ENCODE measurements at places on chromosomes 13 and 19.

GRCh38 chr13:41133951-41134350, 1.3 kb upstream of the KBTBD6 start:
- peak; percentile 60 for DNase-seq

DNA sequence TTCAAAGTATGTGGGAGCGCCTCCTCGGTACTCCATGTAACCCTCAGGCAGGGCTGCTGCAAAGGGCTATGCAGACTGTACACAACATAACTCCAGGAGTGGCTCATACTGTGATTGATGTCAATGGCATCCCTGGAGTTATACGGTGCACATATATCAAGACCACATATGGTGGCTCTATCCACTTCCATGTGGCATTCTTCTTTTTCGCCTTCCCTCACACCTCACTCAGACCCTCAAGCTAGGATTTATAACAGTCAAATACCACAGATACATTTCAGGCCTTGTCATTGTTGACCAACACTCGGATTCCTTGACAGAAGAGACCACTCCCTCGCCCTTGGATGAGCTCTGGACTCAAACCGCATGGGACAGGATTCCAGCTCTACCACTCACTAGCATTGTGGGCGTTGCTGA, 11.3 kb upstream of the UBL3 start:
- DNase-seq, result no peak

GRCh38 chr19:623974-624373, 9.4 kb downstream of the POLRMT start:
- DNase-seq, result no peak

- DNase-seq, result no peak
Observed at GRCh38 chr13:102933122-102933521, 87.3 kb downstream of the ERCC5 start.

DNA sequence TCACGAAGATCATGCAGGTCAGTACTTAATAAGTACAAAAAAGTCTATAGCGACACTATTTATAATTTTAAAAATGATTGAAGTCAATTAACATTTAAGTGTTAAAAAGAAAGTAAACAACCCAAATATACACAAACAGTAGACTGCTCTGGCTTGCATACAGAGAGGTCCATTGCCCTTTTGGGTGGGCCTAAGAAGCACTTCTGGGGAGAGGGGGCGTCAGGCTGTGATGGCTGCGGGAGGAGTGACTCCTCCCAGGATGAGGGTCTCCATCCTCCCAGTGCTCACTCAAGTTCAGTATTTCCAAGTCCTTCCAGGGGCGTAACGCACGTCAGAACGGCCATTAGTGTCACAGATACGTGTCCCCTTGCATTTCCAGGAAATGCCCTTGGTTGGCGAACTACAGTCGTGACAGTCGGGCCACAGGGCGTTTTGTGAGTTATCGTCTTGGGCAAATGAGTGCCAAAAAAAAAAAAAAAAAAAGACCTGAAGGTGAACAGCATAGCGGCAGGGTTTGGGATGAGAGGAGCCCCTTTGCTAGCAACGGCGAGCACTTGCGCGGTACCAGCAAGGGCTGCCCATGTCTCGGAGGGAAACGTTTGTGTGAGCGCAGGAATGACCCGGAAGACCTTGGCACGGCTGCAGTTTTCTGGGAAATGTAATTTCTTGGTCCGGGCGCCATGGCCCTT, at the start of gene SCGB2B2:
Gene SCGB2B2 (minus strand): TSS at position 463 of the 689 bp plus-strand sequence. CDS start 82,596 bp downstream, outside the sequence.
- peak; percentile 80 for DNase-seq

DNA sequence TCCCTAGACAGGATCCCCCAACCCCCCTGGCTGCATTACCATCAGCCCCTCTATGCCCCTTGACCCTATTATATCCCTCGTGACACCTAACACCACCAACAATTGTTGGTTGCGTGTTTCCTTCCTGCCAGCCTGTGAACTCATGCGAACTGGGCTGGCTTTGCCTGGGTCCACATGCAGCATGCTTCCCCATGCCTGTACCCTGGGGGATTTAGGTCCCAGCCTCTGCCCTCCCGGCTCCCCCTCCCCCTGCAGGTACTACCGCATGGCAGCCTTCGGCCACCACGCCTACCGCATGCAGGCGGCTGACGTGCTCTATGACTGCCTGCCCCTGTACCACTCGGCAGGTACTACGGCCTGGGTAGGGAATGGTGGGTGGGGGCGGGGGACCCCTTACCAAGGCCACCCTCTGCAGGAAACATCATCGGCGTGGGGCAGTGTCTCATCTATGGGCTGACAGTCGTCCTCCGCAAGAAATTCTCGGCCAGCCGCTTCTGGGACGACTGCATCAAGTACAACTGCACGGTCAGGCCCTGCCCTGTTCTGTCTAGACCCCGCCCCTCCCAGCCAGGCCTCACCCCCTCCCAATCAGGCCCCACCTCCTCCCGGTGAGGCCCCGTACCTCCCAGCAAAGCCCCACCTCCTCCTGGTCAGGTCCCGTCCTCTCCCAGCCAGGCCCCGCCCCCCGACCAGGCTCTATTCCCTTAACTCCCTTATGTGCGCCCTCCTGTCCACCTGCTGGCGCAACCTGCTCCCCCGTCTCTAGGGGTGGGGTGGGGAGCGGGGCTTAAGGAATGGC, 18.5 kb downstream of the SLC27A1 start:
- peak; percentile 87 for DNase-seq

DNA sequence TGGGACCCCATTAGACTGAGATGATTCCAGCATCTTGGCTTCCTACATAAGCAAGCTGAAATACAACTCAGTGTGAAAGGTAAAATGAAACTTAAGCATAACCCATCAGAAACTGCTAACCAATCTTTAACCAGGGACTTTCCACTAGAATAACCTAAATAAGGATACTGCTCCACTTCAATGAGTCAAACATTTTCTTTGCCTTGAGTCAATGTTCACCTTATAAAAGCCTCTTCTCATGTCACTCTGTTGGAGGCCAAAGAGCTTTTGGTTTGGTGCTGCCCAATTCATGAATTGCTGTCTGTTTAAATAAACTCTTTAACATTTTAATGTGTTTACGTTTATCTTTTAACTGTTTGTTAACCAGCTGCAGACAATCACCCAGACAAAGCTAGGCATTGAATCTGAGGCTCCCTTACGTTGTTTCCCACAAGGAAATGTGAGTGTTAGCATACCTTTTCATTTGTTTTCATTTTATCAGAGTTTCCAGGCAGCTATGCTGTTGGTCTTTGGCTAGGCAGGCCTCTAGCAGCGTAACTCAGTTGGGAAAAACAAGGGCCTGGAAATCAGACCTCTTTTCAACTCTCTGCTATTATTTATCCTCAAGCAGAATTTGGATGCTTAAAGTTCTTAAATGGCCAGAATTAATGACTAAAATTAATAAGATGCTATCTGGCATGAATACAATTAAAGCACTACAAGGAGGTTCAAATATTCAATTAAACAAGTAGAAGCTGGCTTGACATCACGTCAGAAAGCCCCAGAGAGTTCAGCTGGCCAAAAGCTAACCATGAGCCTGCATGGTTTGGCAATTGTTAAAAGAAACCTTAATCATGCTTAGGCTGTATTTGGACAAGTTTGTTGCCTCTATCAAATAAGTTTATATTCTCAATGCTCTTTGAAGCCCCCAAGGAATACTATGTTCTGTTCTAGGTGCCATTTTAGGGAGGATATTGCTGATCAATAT, 200.2 kb downstream of the DCLK1 start:
- DNase-seq, result no peak

- DNase-seq, result peak; percentile 68
Observed at GRCh38 chr19:2488942-2489731, 13.2 kb downstream of the GADD45B start.

DNA sequence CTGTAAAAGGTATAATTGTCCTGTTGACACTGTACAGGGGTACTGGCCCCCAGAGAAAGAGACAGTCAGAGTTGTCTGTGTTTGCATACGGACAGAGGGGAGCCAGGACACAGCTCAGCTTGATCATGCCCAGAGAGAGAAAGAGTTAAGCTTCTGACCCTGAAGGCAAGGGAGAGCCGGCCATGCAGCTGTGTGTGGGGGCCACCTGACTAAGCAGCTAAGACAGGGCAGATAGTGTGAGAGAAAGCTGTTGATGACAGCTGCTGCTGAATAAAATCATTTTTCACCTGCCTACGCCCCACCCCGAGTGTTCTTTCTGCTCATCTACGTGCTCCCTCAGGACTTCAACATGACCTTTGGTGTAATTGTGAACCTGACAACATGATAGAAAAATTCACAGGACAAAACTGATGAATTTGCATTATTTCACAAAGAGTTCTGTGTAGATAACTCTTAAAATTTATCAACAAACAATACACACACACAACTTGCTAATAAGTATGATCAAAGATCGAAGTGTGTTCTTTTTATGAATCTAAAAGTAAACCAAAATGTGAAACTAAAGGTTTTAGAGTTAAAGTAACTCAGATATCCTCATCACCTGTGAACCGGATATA, 1294.3 kb upstream of the ATXN8OS start:
- DNase-seq, result no peak

GRCh38 chr19:33301900-33302174, 497 bp downstream of the CEBPA start:
- no peak for DNase-seq

DNA sequence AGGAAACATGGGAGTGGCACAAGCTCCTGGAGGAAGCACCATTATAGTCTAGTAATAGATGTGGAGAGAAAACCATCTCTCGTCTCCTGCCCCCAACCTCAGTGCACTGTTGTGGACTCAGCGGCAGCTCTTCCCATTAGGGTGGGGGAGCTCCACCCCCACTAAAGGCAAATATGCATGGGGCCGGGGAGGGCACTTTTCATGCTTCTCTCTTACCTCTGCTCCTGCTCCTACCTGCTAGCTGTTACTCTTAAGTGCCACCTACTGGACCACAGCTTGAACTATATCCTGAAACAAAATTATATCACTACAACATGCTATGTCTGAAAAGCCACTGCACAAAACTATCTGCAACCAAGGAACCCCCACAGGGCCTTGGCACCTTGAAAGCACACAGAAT, 112.6 kb upstream of the DACH1 start:
- DNase-seq, result peak; percentile 38

GRCh38 chr13:66139701-66140100, 1090.4 kb downstream of the PCDH9 start:
- DNase-seq, result no peak

GRCh38 chr13:30366088-30366487, 56.2 kb upstream of the UBE2L5 start:
- no peak for DNase-seq

GRCh38 chr19:1495799-1496713, 5.1 kb downstream of the REEP6 start:
- no peak for DNase-seq

GRCh38 chr13:90792335-90792734, 555.2 kb upstream of the MIR17HG start:
- DNase-seq, result no peak

DNA sequence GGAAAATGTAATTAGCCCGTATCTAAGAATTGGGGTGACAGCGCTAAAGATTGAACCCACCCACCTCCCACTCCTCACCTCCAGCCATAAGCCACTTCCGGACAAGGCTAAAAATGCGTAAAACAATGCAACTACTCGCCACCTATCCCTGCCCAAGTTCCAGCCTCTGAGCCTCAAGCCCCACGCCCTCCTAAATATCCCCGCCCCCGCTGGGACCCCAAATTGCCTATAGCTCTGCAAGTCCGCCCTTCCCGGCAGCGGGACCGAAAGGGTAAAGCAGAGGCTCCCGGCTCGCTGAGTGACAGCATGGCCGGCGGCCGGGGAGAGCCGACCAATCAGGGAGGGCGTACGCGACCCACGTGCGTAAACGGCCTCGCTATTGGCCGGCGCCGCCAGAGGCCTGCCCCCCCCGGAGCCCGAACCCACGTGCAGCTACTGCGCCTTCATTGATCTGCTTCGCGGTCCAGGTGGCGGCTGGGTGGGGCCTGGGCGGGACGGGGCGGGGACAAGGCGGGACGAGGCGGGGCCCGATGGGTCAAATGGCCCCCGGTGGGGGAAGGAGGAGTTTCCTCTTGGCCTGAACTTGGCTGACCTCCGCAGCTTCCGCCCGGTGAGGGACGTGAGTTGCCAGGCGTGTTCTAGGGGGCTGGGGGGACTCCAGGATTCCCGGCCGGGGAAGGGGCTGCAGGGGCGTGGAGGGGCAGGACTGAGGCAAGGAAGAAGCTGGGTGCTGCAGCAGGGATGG, at the start of gene TLE6:
Gene TLE6 (plus strand): TSS at position 564 of the 745 bp plus-strand sequence. CDS start 670 bp downstream, outside the sequence.
- DNase-seq, result peak; percentile 92

DNA sequence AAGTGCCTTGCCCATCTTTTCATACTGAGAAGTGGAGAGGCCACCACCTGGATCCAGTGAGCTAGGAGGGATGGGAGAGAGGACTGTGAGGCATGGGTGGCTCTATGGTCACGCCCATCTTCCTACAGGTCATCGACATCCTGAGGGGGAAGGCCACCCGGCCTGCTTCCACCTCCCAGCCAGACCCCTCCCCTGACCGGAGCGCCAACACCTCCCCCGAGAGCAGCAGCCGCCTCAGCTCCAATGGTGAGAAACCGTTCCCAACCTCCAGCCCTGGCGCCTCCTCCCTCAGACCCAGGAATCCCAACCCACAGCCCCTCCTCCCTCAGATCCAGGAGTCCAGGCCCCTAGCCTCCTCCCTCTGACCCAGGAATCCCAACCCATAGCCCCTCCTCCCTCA, 10.1 kb downstream of the BCL3 start:
- DNase-seq, result no peak

- DNase-seq, result no peak
Observed at GRCh38 chr19:989381-990081, 5.4 kb downstream of the WDR18 start.

- peak; percentile 68 for DNase-seq
Observed at GRCh38 chr19:2495130-2495641, 19.3 kb downstream of the GADD45B start.

DNA sequence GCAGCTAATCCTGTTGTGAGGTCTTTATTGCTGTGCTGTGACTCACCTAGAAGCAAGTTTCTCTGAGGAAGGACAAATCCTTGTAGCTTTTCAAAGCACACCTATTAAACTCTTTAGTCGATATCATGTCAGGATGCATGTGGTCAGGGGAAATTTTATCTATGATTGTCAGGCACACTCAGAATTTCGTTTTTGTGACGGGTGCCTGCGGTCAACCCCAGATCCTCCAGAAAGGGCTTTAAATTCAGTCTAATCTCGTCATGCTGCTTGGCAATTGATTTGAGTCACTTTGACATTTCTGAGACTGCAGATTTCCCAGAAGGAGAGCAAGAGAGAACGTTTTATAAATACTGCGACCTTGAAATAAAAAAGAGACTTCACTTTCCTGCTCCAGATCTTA, 316.9 kb downstream of the FGF9 start:
- DNase-seq, result no peak

DNA sequence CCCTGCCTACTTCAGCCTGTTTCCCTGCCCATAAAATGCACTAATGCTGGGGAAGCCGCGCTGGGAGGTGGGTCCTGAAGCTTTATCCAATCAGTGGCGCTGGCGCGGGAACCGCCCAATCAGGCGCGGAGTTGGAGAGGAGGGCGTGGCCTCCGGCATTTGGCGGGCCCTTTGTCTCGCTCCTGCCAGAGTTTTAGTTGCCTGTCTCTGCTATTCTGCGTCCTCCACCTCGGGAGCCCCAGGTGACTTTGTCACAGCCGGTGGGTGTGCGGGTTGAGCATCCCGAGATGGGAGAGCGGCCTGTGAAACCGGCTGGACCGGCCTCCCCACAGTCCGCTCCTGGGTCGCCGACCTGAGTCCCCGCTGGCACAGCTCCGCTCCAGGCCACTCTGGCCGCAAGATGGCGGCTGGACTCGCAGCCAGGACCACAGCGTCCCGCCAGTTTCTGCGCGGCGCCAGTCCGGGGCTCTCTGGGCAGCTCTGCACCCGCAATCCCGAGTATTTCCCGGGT, 30.7 kb upstream of the ZNF429 start:
- no peak for DNase-seq

- DNase-seq, result no peak
Observed at GRCh38 chr13:111061358-111062045, 53.6 kb upstream of the ARHGEF7 start.

GRCh38 chr13:31350560-31350959, 150.8 kb downstream of the B3GLCT start:
- DNase-seq, result no peak

GRCh38 chr13:64869539-64869938, 2360.6 kb downstream of the PCDH9 start:
- no peak for DNase-seq

Data from SK-MEL-5 (cell line).